ENCODE measurements at places on chromosomes 11 and 22.

- no peak for DNase-seq
Observed at GRCh38 chr11:117313091-117313490, 3.0 kb downstream of the BACE1 start.

DNA sequence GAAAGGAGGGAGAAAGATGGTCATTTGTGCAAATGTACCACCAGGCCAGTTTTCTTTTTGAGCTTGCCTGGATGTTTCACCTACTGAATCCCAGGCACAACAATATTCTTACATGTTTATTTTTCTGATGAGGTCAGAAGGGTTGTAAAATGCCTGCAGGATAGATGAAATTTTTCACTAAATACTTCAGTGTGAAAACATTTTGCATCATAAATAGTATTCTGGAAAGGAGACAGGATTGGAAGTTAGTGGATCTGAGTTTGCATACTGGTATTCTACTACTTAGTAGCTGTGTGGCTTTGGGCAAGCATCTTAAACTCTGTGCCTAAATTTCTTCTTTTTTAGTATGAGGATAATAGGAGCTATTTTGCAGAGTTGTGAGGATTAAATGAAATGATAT lies 24.8 kb downstream of the RNF169 start:
- DNase-seq: peak; percentile 24

- DNase-seq: no peak
Observed at GRCh38 chr11:2754008-2754407, 54.2 kb upstream of the KCNQ1OT1 start.

DNA sequence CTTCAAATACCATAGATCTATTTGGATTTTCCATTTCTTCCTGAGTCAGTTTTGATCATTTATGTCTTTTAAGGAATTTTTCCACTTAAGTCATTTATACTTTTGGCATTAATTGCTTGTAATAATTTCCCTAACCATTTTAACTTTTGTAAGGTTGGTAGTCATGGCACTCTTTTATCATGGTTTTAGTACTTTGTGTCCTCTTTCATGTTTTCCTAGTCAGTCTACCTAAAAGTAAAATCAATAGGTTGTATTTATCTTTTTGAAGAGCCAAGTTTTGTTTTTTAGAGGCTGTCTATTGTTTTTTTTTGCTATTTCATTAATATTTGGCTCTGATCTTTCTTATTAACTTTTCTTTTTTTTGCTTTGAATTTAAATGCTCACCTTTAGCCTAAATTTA lies 45.5 kb upstream of the IGLL5 start:
- DNase-seq: no peak

- no peak for DNase-seq
Observed at GRCh38 chr11:69058511-69059270, 10.0 kb downstream of the TPCN2 start.

DNA sequence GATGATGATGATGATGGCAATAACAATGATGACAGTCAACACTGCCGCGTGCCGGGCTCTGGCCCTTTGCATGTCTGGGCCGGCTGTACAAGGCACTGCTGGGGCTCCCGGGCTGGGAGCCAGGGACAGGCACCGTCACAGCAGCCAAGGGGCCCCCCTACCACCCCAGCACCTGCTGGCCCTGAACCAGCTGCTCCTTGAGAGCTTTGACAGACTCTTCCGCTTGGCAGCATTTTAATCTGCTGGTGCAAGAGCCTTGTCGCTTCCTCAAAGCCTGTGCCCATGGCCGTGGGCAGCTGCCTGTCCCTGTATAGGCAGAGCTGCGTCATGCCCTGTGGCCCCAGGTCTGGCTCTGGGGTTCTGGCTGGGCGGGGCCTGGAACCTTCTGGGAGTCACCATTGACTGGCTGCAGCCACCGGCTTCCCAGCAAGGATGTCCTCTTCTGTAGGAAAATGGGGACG lies 12.9 kb upstream of the MUC6 start:
- DNase-seq: no peak

DNA sequence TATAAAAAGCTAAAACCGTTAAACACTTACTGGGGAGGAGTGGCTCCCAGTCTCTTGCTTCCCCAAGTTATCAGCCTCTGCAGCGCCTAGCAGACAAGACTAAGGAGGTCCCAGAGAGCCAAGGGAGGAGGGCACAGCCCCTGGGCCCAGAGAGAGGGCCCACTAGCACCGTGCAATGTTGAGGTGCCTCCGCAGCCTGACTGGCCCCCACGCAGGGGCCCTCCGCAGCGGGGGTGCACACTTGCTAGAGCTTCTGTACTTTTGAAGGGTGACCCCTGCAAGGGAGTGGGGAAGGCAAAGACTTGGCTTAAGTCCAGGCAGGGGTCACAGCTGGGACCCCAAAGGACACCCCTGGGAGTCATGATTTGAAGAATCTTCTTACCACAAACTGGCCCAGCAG lies 98.0 kb downstream of the ADAMTS15 start:
- no peak for DNase-seq

DNA sequence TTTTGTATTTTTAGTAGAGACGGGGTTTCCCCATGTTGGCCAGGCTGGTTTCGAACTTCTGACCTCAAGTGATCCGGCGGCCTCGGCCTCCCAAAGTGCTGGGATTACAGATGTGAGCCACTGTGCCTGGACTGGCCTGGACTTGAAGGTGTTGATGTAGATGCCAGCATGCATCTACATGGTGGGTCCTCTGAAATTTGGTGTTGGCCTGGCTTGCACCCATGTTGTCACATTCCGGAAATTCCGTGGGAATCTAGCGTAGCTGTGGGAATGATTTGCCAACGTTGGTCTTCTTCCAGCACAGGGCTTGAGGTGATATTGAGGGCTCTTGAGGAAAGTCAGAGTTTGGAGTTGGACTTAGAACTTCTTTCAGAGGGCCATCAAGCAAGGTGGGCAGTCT lies 6.5 kb downstream of the PACS1 start:
- no peak for DNase-seq

GRCh38 chr11:2812371-2812991 lies 73.1 kb downstream of the CDKN1C start:
- DNase-seq: no peak

- no peak for DNase-seq
Observed at GRCh38 chr11:63913866-63914830, 2.8 kb downstream of the RCOR2 start.

DNA sequence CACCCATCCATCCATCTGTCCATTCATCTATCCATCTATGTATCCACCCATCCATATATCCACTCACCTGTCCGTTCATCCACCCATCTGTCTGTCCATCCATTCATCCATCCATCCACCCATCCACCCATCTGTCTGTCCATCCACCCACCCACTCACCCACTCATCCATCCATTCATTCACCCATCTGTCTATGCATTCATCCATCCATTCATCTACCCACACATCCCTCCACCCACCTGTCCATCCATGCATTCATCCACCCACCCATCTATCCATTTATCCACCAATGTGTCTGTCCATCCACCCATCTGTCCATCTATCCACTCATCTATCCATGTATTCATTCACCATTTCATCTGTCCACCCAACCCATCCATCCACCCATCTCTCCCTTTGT lies 33.3 kb downstream of the NADSYN1 start:
- DNase-seq: no peak

DNA sequence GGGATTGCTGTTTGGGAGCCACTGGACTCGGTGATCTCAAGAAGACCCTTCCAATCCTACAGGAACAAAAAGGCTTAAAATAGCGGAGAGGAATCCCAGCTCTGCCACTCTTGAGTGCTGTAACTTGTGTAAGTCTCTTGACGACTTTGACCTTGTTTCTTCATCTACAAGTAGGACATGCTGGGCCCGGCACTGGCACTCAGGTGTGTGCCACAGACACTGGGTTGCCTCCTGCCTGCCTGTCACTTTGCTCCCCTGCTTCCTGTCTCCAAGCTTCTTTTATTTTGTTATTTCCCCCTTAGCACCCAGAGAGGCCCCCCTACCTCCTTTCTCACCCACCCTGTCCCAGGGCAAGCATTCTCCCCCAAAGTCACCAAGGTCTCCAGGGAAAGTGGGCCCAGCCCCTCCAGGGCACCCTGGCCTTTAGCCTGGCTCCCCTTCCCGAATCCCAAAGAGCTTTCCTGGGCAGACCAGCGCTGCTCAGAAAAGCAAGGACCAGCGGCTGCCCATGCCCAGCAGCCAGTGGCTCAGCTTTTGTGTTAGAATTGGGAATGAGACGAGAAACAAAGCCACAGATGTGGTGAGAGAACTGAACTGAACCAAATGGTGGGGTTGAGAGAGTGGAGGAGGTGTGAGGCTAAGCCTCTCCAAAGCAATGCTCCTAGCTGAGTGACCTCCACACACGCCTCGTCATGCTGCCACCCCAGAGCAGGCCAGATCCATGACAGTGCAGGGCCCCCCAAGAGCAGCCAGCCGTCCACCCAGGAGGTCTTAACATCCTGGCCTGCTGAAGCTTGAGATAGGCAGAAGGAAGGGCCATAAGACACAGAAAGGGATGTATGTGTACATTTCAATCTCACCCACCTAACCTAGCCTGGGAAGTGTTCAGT lies 4.5 kb downstream of the TRIM29 start:
- DNase-seq: no peak

DNA sequence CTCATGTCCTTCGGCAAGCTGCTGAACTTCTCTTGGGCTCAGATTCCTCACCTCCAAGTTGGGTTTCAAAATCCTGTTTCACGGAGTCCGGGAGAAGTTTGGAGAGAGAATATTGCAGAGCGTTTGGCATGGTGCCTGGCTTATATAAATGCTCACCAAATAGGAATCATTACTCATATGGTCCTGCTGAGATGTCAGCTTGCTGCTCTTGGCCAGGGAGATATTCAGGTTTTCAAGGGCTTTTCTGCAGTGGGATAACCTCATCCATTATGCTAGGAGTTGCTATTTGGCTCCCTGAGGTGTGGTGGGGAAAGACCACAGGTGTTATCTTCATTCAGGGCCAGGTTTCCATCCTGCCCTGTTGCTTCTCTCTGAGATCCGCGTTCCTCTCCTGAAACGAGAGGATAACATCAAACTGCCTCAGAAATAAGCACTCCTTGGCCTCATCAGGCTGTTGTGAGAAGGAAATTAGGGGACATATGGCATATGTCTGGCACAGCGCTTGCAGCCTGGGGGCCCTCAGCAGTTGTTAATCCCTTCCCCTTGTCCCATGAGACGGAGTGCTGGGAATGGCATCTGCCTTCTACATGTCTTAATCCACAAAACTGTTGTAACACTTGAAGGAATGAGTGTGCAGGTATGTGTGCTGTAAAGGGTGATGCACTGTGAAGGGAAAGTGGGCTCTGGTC lies 29.9 kb upstream of the ACER3 start:
- DNase-seq: no peak

GRCh38 chr11:71214553-71215424 lies 37.6 kb downstream of the SHANK2 start:
- DNase-seq: no peak

Data from AG04449 (cell line).